ENCODE measurements at places on chromosomes 1 and 21. TPM values are rescaled to one million over a fixed set of nuclear protein-coding genes. Genes with fewer than 3 reads are reported as not detected.
A peak's percentile ranks its signal among the peaks of the same experiment; 100 is the strongest.

DNA sequence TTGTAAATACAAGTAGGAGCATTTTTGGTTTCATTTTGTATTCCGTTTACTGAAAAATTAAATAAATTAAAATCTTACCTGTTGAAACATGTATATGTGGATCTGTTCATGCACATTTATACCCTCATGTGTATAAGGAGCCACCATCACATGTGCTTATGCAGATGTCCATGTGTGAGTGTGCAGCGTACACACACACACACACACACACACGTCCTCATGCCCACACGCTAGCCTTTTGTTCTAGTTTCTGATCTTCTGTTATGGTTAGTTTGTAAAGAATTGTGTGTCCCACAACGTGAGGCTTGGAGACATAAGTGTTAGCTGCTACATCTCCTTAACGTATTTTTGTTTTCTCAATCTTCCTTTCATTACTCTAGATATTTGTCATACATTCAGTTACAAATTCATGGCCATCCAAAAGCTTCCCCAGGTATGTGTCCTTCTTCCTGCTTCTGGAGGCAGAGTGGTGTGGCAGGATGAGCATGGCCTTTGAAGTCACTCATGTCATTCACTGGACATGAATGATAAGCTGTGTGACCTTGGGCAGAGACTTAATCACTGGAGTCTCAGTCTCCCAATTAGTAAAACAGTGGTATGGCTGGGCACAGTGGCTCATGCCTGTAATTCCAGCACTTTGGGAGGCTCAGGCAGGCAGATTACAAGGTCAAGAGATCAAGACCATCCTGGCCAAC lies 54.6 kb downstream of the TENT5C start:
- no peak for DNase-seq
- H3K36me3 ChIP-seq = no peaks in the 10 kb centered on the region
- no peaks in the 10 kb centered on the region for H3K4me1 ChIP-seq
- H3K27ac ChIP-seq = no peak overlapping the region

GRCh38 chr1:97593192-97593591 lies 327.6 kb downstream of the DPYD start:
- no peaks in the 10 kb centered on the region for H3K4me1 ChIP-seq
- no peak for DNase-seq
- no peak overlapping the region for H3K4me3 ChIP-seq
- H3K27me3 ChIP-seq = no peaks in the 10 kb centered on the region
- H3K27ac ChIP-seq = no peak overlapping the region

Gene AMY2B
- 13.4 TPM for total RNA-seq

- no peak overlapping the region for H3K4me3 ChIP-seq
- H3K36me3 ChIP-seq = peaks cover 2% of the 10 kb centered on the region
- H3K27me3 ChIP-seq = no peaks in the 10 kb centered on the region
- DNase-seq = no peak
Measured at GRCh38 chr1:112672842-112673241, 1.6 kb upstream of the MOV10 start.

Gene TXNDC12
- total RNA-seq = 15.8 TPM

GRCh38 chr1:200334661-200335256 lies 75.1 kb downstream of the ZNF281 start:
- no peaks in the 10 kb centered on the region for H3K4me1 ChIP-seq
- H3K27me3 ChIP-seq = no peaks in the 10 kb centered on the region
- H3K36me3 ChIP-seq = no peaks in the 10 kb centered on the region
- no peak overlapping the region for H3K4me3 ChIP-seq

GRCh38 chr1:100034470-100034869 lies 64.7 kb downstream of the SLC35A3 start:
- no peaks in the 10 kb centered on the region for H3K36me3 ChIP-seq
- H3K27me3 ChIP-seq = no peaks in the 10 kb centered on the region

DNA sequence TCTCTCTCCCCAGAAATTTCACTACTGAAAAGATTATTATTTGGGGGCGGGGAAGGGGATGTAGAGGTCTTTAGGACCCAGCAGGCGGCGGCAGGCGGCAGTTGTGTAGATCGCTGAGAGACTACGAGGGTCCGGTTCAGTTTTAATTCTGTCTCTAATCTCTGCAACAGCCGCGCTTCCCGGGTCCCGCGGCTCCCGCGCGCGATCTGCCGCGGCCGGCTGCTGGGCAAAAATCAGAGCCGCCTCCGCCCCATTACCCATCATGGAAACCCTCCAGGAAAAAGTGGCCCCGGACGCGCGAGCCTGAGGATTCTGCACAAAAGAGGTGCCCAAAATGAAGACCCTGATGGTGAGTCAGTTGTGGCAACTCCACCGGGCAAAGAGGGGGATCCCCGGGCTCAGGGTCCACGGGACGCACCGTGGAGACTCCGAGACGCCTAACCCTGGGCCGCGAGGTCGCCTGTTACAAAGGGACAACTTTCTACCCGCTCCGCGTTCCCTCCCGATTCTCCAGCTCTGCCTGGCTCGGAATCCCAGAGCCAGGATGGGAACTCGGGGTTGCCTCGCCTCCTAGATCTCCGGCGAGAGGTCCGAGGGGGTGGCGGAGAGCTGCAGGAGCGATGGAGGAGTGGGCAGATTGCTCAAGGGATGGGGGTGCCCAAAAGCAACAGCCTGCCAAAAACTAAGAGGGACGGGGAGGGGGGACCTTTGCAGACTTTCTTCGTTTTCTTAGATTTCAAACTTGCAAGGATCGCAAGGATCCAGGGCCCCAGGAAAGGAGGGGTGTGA lies at the start of gene ST6GALNAC5:
TSS of gene ST6GALNAC5 (plus strand) at position 139 of the 789 bp plus-strand sequence.
- peak; percentile 73 for DNase-seq
- peaks cover 39% of the 10 kb centered on the region for H3K27me3 ChIP-seq
- no peaks in the 10 kb centered on the region for H3K36me3 ChIP-seq
- peak within 1 kb of the TSS; percentile 42 for H3K27ac ChIP-seq
- peak within 1 kb of the TSS; percentile 54 for H3K4me3 ChIP-seq

DNA sequence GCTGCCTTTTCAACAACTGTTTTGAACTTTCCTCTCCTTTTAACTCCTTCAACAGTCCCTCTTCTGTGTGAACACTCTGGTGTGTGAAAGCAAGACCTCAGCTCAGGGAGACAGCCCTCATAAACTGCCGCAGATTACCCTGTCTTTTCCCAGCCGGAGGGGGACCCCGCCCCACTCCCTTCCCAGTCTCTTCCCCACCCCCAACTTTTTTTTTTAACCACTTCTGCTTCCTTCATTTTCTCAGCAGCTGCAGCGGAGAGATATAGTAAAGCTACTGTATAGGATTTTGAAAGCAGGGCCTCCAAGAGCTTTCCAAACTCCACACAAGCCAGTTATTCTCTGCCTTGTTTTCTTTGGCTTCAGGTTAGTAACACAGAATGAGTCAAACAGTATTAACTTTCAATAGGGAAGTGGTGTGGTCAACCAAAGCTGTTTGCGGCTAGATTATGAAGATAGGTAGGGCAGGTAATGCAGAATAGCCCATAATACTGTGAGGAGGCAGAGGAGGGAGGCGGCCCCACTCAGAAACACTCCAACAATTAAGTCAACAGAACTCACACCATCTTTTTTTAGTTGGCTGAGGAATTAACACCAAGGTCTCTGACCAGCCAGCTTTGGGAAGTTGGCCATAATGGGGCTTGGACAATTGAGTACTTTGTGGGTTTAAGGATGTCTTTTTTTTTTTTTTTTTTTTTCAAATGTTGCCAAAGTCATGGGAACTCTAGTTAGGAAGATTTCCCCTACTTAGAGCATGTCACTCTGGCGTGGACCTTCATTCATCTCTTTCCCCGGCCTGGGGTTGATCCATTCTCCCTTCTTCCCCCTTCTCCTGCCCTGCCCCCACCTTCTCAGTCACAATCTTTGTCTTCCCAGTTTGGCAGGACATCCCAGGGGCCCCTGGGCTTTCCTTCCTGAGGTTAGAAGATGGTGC lies 177.0 kb downstream of the CLIC6 start:
- H3K4me1 ChIP-seq = peaks cover 23% of the 10 kb centered on the region
- no peaks in the 10 kb centered on the region for H3K36me3 ChIP-seq
- no peaks in the 10 kb centered on the region for H3K27me3 ChIP-seq
- no peak overlapping the region for H3K4me3 ChIP-seq
- peak; percentile 71 for DNase-seq
- H3K27ac ChIP-seq = peak overlapping the region; percentile 86

DNA sequence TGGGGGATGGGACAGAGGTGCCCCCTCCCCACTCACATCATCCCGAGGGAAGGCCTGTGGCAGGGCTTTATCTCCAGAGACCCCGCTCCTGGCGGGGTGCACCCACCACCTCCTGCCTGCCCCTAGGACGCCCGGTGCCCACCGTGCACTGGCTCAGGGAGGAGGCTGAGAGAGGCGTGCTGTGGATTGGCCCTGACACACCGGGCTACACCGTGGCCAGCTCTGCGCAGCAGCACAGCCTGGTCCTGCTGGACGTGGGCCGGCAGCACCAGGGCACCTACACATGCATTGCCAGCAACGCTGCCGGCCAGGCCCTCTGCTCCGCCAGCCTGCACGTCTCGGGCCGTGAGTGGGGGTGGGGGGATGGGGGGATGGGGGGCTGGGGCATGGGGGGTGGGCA lies 71.7 kb downstream of the TRIM11 start:
- H3K27me3 ChIP-seq = no peaks in the 10 kb centered on the region
- DNase-seq = no peak
- no peak overlapping the region for H3K4me3 ChIP-seq
- no peaks in the 10 kb centered on the region for H3K4me1 ChIP-seq
- no peak overlapping the region for H3K27ac ChIP-seq

DNA sequence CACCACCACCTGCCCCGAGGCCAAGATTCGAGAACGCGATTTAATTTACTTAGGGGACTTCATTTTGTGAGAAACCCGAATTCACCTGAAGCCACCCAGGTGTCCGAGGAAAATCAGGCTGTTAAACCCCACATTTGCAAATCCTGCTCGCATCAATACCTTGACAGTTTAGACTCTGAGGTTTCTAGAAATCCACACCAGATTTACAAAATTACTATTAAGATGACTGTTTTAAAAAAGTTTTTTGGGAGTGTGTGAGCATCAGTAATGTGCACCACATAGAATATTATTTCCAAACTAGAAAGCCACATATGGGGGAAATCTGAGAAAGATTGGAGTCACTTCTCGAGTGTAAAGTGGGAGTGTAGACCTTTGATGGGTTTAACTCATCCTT lies 685 bp downstream of the RIMKLA start:
- H3K4me3 ChIP-seq = peak overlapping the region; percentile 72
- no peaks in the 10 kb centered on the region for H3K36me3 ChIP-seq
- peaks cover 27% of the 10 kb centered on the region for H3K27me3 ChIP-seq
- H3K4me1 ChIP-seq = peaks cover 3% of the 10 kb centered on the region
- no peak for DNase-seq

Gene KCNJ15
- 79.1 TPM for total RNA-seq

GRCh38 chr21:44049182-44049581 lies 37.1 kb downstream of the TRAPPC10 start:
- no peak overlapping the region for H3K4me3 ChIP-seq
- DNase-seq = no peak
- no peak overlapping the region for H3K27ac ChIP-seq
- H3K27me3 ChIP-seq = no peaks in the 10 kb centered on the region

All from lung (tissue), 17 donors.